ENCODE measurements at places on chromosomes 3 and 15. TPM values are rescaled to one million over a fixed set of nuclear protein-coding genes. Genes with fewer than 3 reads are reported as not detected.

GRCh38 chr15:81165535-81165934 lies 31.1 kb upstream of the IL16 start:
- DNase-seq: no peak

- no peak for DNase-seq
Observed at GRCh38 chr3:71372911-71373637, 210.5 kb downstream of the FOXP1 start.

DNA sequence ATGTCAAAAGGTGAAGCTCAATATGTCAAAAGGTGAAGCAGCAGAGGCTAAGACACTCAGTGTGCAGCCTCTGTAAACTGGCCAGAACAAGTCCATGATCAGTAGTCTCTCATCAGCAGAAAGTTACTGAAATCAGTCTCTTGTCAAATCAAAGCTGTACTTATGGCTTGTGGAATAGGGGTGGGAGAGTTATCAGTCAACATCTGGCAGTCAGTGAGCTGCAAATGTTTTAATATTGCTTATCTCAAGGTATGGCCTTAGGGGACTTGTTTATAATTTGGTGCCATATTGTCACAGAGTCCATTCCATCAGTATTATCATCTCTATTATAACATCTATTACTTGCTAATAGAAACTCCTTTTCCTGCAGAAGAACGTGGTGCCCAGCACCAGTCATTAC lies 14.9 kb upstream of the WDR49 start:
- DNase-seq: no peak

GRCh38 chr3:42780398-42780797 lies 7.3 kb upstream of the CCDC13 start:
- DNase-seq: no peak

GRCh38 chr3:170054204-170054603 lies 16.4 kb downstream of the GPR160 start:
- no peak for DNase-seq

DNA sequence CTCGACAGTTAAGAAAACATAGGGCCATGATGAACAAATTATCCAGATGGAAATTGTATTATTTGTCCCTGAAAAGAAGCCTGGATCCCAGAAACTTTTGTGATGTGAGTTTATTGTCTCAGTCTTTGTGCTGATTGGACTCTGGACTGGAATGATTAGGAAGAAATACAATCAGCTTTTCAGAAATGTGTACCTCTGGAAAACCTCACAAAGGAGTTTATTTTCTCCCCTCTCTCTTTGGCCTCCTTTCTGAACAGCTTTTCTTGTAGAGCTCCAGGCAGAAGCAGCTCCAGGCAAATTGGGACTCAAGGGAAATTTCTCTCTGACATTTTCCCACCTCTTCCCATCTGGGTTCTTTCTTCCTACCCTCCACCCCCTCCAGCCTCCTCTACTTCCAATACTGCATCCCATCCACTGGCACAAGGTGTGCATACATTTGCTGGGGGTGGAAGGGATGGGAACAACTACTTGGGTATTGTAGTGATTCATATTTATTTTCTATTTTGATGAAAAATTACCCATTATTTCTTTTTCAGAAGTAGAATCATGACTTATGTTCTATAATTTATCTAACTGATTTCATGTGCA lies 119.7 kb downstream of the CD47 start:
- DNase-seq: no peak

- no peak for DNase-seq
Observed at GRCh38 chr3:151560738-151561137, 99.9 kb upstream of the IGSF10 start.

Gene GALNT15
- total RNA-seq: not detected

Gene FANCD2OS
- not detected for total RNA-seq

Gene GOLGA8M
- not detected for total RNA-seq

Data from SJCRH30 (cell line).